ENCODE measurements at places on chromosomes 16 and 17.

DNA sequence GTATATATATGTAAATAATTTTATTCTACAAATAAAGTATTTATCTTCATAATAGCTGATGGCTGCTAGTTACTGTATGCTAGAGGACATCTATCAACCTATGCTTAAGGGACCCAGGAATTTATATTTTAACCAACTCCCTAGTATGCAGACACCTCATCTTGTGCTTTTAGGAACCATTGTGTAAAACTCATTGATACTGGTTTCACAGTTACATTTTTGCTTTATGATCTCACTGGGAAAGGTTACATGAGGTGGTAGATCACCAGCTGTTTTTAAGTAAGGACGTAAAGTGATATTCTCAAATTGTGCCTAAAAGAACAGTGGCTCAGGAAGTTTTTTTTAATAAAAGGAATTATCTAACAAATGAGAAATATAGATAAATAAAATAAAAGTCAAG lies 56.4 kb downstream of the VMP1 start:
- no peak for DNase-seq

DNA sequence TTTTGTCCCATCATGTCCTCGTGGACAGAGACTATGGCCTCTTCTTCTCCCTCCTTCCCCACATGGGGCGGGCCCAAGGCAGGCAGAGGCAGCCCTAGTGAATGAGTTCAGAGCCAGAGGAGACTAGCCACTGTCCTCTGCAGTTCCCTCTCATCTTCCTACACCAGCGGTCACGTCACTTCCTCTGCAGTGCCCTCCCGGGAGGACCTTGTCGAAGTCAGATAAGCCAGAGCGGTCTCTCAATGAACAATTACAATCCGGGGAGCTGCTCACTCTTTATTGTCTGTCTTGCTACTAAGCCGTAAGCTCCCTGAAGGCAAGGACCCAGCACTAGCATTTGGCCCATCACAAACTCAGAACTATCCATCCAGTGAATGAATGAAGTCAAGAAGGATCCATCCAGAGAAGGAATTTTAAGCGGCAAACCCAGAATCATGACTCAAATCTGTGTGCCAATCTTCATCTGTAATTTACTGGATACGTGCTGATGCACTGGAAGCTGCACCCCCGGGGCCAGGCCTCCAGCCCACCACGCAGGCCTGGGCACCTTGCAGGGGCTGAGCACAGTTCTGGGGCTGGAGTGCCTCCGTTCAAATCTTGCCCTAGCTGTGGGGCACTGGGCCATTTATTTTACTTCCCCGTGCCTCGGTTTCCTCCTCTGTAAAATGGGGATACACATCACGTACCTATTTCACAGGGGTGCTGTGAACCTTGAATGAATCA lies 18.1 kb downstream of the ZNF423 start:
- no peak for DNase-seq

DNA sequence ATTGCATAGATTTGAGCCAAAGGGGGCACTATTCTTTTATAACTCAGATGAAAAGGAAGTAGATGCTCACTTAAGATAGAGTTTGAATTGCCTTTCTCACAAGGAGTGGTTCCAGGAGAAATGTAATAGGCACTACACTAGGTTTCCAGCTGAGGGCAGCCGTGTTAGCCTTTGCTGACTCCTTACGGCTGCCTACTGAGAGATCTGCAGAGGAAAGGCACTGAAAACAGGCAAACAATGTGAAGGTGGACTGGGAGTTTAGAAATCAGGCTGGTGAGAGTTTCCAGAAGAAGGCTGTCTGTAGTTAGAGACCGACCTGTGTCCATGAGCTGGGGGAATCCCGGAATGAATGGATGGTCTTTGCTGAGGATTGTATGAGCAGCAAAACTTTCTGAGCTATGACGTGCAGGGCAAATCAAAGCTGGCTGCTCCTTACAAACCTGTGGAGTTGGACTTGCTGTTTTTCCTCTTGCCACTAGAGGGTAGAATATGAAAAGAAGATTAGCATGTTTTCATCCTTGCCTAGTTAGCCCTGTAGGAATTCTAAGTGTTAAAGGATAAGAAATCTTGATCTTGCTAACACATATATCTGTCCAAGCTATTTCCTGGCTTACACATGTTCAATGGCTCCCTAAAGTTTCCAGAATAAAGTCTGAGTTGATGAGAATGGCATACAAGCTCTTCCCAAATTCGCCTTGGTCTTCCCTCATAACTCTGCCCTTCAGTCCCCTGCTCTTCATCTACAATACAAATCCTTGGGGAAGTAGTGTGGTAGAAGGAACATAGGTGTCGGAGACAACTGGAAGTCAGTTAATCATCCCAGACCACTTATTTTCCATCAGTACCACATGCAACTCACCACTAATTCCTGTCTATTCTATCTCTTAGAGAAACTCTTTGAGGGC lies 20.1 kb upstream of the TAOK1 start:
- DNase-seq, result peak; percentile 83

GRCh38 chr16:77406680-77407079 lies 28.2 kb downstream of the ADAMTS18 start:
- no peak for DNase-seq

- no peak for DNase-seq
Observed at GRCh38 chr17:19755821-19756510, 7.9 kb upstream of the ALDH3A1 start.

- DNase-seq, result no peak
Observed at GRCh38 chr16:29926711-29927052, 656 bp upstream of the KCTD13 start.

DNA sequence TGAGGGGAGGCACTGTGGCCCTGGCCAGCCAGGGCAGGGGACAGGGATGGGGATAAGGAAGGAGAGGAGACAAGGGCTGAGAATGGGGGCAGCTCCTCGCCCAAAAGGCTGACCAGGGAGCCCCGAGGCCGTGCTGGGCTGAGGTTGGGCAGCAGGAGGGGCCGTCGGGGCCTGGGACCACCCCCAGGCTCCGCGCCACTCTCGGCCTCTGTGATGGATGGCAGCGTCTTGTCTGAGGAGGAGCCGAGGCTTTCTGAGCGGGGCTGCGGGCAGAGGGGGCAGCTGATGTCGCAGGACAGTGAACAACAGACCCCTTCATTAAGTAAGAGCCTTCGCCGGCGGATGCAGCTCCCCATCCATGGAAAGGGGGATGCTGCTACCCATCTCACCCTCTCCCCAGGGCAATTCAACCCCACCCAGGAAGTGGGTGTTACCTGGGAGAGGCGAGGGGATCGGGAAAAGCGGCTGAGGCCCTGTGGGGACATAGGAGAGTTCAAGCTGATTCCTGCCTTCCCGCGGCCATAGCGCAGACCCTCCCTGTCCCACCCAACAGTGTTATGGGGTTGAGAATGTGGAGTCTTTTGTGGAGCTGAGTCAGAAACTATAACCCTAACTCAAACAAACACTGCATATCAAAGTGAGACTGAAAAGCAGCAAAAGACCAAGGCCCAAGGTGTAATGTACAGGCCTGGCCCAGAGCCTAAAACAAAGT lies 9.1 kb upstream of the RAB5C start:
- DNase-seq, result no peak

DNA sequence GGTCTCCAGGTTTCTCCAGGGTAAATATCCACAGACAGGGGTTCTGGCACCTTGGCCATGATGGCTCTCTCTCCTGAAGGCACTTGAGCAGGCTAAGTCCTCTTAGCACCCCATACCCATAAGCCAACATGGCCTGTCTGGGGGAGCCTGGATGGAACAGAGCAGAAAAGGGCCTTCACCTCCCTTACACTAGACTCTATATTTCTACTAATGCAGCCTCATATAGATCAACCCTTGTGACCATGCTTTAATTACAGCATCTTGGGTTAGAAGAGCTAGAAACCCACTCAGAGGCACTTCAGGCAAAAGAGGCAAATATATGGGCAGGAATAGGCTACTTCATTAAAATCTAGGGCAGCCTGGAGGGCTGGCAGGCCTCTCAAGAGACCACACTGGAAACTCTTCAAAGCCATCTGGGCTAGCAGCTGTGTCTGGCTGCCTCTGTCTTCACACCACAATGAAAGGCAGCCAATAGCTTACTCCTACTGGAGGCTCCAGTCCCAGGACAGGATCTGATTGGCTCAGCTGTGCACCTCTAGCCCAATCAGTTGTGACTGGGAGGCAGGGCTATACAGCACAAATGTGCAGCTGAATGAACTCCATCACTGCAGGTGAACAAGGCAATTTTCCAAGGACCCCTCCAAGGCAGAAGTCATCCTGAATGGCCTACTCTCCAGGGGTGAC lies 4.7 kb upstream of the CDT1 start:
- peak; percentile 64 for DNase-seq

- DNase-seq, result peak; percentile 10
Observed at GRCh38 chr17:48163809-48164208, 56.2 kb downstream of the SNX11 start.

- peak; percentile 11 for DNase-seq
Observed at GRCh38 chr17:42230225-42230624, 35.9 kb upstream of the GHDC start.

DNA sequence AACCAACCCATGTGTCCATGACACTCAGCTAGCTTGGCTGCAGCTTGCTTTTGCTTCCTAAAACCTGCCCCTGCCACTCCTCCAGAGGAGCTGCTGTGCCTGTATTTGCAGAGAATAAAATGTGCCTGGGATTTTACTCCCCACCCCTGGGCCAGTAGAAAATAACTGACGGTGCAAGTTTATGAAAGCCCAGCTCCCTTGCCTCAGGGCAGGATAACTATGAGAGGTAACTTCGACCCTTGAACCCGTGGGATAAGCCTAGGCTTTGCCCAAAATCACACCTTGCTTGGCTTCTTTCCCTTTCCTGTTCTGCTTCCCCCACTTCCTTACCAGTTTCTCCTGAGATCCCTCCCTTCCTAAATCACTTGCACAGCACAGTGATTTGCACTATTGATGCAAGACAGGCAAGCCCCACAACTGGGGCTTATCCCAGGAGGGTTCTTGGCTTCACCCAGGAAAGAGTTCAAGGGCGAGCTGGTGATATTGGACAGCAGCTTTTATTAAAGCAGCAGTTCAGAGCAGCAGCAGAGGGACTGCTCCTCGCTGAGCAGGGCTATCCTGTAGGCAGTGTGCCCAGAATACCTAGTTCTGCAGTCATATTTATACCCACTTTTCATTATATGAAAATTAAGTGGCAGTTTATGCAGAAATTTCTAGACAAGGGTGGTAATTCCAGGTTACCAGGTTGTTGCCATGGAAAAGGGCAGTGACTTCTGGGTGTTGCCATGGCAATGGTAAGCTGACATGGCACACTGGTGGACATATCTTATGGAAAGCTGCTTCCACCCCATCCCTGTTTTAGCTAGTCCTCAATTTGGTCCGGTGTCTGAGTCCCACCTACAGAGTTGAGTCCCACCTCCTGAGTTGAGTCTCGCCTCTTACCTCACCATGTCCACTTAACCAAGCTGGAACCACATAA lies 6.3 kb upstream of the ERCC4 start:
- DNase-seq, result no peak

DNA sequence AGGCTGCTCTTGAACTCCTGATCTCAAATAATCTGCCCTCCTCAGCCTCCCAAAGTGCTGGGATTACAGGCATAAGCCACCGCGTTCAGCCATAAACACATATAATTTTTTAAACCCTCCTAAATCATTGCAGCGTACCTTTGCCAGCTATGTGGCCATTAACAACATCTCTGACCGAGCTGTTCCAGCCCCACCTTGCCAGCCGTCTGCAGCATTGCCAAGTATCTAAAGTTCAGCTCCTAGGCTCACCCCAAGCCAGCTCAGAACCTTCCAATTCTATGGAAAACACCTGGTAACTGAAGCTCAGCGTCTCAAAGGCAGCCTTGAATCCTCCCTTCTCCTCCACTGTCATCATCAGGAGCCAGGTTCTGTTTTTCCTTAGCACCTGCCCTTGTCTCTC lies 5.1 kb upstream of the MEIOB start:
- DNase-seq, result no peak

DNA sequence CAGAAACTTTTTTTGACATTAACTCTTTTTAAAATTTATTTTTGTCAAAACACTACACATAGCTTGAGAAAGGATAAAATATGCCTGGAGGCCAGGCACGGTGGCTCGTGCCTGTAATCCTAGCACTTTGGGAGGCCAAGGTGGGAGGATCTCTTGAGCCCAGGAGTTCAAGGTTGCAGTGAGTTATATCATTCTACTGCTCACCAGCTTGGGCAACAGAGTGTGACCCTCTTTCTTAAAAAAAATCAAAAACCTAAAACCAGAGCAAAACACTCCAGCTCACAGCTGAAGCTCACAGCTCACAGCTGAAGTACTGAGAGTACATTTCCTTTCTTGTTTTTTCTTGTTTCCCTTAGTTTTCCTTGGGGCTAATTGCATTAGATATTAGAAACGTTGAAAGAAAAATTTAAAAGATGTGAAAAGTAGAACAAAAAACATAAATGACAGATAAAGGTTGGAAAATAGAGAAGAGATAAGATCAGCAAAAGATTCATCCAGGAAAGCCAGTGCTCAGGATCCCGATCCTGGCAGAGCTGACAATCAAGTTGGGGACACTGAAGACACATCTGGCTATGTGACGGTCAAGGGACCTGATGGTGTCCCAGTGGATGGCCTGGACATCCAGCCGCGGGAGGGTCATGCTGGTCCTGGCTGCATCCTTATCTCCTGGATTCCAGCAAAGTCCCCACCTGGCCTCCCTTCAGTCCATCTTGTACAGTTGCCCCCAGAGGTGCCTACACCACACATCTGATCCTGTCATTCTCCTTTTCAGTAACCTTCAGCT lies 9.8 kb downstream of the CHST6 start:
- no peak for DNase-seq

DNA sequence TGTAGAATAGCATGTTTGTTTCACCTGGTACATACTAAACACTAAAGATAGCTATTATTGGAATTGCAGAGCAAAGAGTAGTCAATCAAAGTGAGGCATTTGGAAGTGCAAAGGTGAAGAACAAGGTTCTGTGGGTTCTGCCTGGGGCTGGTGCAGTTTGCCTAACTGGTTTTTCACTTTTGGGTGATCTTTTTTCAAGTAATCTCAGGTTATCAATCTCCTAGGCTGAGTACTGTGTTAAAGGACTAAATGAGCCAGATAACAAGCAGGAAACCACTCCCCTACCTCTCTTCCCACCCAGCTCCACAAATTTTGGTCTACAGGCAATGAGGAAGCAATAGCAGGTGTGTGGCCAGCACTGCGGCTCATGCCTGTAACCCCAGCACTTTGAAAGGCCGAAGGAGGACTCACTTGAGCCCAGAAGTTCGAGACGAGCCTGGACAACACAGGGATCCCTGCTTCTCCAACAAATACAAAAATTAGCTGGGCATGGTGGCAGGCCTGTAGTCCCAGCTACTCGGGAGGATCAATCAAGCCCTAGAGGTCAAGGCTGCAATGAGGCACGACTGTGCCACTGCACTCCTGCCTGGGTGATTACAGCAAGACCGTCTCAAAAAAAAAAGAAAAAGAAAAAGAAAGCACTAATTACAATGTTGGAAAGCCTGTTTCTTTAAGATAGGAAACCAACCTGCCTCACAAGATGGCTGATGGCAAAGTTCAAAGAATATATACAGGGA lies 2.0 kb upstream of the NTAN1 start:
- DNase-seq, result no peak

- no peak for DNase-seq
Observed at GRCh38 chr17:15483431-15483830, 16.0 kb upstream of the CDRT4 start.
